ENCODE measurements at places on chromosomes 5 and 9. TPM values are rescaled to one million over a fixed set of nuclear protein-coding genes. Genes with fewer than 3 reads are reported as not detected.

Gene SPOCK1
- total RNA-seq, result 0.52 TPM

Gene WDR36
- total RNA-seq, result 49.2 TPM

Gene TMOD1
- 0.87 TPM for total RNA-seq

Gene PCDHGC4
- total RNA-seq, result 0.65 TPM

Gene FAM169A
- total RNA-seq, result 4.1 TPM

Gene NDUFAF2
- 17.8 TPM for total RNA-seq

Gene PCDHB10
- total RNA-seq, result 1.0 TPM

Gene PHYKPL
- 38.8 TPM for total RNA-seq

Gene STARD4
- 43.3 TPM for total RNA-seq

Gene PCDHA7
- total RNA-seq, result 0.17 TPM

Gene PNPLA7
- 0.65 TPM for total RNA-seq

Gene PCDHB11
- 0.43 TPM for total RNA-seq

Gene CAMK4
- 0.33 TPM for total RNA-seq

Gene SHC3
- 0.17 TPM for total RNA-seq

Gene PCDHGA6
- 2.4 TPM for total RNA-seq

Gene ZNF658
- total RNA-seq, result 5.0 TPM

Gene IFNB1
- not detected for total RNA-seq

Gene PCDHGA12
- 1.5 TPM for total RNA-seq

Gene IL5
- total RNA-seq, result not detected

Gene DAB2IP
- total RNA-seq, result 15.4 TPM

Gene LYSMD3
- total RNA-seq, result 16.9 TPM

Gene SLC36A3
- total RNA-seq, result not detected

Gene HK3
- not detected for total RNA-seq

Gene EGFLAM
- under 0.01 TPM for total RNA-seq

Gene FBXL7
- 10.4 TPM for total RNA-seq

Gene REEP2
- total RNA-seq, result 1.0 TPM

Gene TLX3
- not detected for total RNA-seq

Gene CCDC192
- not detected for total RNA-seq

Gene PCDHGB7
- total RNA-seq, result 10.9 TPM

Gene NR2F1-AS1
- total RNA-seq, result 31.0 TPM

Gene PCDHGB3
- total RNA-seq, result 2.6 TPM

Gene SHOC1
- not detected for total RNA-seq
